ENCODE measurements at places on chromosomes 3 and 15.

DNA sequence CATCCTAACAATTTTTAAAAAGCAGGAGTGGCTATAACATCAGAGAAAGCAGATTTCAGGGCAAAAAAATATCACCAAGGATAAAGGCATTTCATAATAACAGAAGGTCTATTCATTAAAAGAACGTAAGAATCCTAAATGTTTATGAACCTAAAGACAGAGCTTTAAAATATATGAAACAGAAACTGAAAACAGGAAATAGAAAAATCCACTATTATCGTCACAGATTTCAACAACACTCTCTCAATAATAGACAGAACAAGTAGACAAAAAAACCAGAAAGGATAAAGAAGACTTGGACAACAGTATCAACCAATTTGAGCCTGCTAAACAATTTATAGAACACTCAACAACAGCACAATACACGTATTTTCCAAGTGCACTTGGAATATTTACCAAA is 71.4 kb downstream of the FBXL22 start:
- no peak for DNase-seq

GRCh38 chr15:71713191-71713809 is 97.1 kb upstream of the NR2E3 start:
- DNase-seq, result no peak

GRCh38 chr3:5069627-5070026 is 52.5 kb upstream of the ARL8B start:
- no peak for DNase-seq

DNA sequence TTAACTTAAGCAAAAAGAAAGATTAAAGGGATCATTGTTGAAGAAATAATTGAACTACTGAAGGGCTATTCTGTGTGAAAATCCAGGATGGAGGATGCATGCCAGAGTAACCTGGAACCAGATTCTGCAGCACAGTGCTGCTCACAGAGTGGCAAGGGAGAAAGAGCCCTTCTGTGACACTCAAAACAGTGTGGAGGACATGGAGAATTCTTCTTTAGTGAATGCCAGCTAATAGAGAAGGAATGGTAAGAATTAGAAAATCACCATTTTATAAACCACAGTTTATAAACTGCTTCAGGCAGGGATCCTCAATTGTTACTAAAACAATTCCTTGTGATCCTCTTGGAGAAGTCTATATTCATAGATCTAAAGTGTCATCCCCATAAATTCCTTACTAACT is 70.4 kb upstream of the ARHGEF26 start:
- no peak for DNase-seq

GRCh38 chr3:193962986-193963685 is 172.8 kb upstream of the HES1 start:
- peak; percentile 57 for DNase-seq

DNA sequence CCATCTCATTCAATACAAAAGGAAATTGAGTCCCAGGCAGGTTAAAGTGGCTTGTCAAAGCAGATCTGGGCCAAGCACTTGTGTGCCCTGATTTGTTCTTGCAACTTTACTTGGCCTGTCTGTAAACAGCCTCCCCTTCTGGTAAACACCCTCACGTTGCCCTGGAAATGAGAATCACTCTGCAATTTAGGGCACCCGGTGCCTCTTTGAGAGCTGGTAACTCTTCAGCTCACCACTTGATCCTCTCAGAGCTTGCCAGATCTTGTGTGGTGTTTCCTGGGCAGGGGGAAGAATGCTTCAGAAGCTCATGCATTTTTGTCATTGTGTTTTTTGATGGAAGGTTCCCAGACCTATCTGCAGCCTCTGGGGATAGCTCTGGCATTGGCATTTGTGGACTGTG is 11.3 kb downstream of the MED12L start:
- no peak for DNase-seq

GRCh38 chr3:99384596-99384995 is 253.8 kb upstream of the COL8A1 start:
- peak; percentile 15 for DNase-seq

DNA sequence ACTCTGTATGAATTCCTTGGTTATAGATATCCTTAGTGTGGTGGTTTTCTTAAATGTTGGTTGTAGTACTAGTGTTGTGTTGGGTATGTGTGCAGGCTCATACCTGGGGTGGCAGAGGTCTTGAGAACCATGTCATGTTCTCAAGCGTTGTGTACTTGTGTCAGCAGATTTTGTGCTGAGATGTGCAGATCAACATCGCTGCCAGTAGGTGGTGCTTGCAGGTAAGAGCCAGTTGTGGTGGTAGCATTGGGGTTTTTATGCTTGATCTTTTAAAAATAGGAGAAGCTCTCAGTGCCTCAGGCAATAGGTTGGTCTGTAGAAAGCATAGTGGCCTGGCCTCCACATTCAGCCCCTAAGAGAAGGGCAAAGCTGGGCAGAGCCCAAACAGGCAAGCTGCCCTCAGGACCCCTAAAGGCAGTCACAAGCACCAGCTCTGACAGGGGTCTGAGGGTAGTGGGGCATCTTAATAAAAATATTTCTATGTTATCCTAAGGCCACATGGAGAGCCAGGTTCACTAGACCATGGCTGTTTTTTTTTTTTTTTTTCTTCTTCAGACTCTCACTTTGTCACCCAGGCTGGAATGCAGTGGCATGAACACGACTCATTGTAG is 164.0 kb downstream of the IL20RB start:
- DNase-seq, result peak; percentile 73

GRCh38 chr15:55031727-55032126 is 165.0 kb downstream of the RSL24D1 start:
- DNase-seq, result no peak

GRCh38 chr3:190044142-190044541 is 76.6 kb downstream of the P3H2 start:
- DNase-seq, result peak; percentile 51

DNA sequence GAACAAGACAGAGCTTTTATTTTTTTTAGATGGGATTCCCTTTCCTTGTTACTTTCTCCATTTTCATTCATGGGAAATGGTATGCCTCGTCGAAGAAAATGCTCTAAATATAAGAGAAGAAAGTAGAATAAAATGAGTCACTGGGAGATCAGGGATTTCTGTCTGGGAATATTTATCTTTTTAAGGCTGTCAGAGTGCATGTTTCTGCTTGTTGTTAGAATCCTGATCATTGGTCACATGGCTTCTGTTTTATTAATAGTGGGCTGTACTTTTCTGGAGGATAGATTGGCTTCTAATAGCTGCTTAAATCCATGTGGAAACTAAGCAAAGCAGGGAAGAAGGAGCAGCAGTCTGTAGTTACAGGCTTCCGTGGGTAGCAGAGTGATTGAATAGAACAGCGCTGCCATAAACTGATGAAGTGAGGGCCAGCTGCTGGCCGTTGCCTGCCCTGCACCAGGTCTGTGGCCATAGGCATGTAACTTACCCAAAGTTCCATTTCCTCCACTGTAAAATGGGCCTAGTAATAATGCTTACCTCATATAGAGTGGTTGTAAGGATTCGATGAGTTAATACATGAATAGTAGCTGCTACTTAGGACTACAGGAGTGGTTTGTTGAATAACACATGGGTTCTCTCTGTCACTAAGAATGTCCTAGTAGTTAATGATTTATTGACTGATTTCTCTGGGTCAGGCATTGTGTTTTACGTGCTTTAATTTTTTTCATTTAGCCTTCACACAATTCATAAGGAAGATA is 289.9 kb downstream of the SATB1 start:
- DNase-seq, result peak; percentile 78

DNA sequence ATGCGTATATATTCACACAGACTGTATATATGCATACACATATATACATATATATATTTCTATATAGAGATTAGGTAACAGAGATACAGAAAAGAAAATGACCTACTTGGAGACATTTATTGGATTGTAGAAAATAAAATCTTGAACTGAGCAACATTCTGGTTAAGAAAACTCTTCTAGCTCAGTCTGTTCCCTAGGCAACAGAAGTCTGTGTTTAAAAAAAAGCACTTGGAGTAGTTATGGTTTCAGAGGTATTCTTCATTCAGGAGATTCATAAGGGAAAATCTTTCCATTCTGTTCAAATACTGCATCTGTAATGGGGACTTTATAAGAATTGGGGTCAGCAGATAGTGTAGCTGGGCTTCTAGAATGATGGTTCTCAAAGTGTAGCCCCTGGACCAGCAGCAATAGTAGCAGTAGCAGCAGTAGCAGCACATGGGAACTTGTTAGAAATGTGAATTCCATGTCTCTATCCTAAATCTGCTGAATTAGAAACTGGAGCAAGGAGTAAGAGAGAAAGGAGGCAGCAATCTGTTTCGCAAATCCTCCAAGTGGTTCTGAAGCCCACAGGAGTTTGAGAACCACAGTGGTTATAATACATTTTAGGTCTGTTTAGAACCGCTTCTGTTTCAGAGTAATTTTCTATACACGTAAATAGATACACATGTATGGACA is 112.8 kb upstream of the TMEM108 start:
- DNase-seq, result no peak

DNA sequence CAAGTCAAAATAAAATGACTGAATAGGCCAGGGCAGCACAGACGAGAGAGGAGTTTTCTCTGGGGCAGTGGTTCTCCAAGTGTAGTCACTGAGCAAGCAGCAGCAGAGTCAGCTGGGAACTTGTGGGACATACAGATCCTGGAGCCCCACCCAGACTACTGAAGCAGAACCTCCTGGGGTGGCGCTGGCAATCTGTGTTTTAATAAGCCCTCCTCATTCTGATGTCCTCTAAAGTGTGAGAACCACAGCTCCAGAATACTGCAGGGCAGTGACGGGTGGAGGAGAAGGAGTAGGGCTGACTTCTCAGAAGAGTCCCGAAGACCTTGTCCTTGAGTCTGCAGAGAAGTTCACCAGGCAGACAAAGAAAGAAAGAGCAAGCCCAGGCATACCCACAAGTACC is 251.3 kb upstream of the HES1 start:
- DNase-seq, result peak; percentile 35

DNA sequence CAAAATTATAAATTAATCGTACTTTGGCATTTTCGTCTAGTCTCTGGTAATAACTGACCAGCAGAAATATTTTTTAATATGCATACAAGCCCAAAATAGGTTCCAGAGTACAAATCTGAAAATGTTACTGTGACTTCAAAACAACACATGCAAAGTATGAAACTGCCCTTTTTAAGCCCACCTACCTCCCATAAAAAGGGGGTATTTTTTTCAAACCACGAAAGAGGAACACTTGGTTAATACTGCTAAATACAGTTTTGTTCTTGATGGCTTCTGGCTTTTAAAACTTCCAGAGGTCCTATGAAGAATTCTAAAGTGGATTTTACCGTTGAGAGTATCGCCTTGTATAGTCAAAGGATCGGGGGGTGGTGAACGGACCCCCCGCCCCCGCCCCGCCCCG is 610.7 kb downstream of the FOXP1 start:
- DNase-seq, result no peak

GRCh38 chr3:52406791-52407510 is 38.0 kb downstream of the SEMA3G start:
- no peak for DNase-seq

DNA sequence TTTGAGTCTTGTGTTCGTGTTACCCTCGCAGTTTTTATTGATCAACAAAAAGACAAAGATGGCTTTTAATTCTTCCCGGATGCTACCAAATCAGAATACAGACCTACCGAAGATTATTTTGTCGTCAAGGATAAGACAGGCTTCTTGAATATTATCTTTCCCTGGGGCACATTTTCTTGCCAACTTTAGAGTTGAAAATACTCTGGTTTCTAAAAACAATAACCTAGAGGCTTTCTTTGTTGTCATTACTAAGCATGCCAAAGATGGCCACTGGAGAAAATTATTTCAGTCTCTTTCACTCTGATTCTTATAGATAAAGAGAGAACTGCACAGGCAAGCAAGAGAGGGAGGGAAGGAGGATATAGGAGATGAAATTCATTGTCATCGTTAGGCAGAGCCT is 33.9 kb downstream of the OXNAD1 start:
- no peak for DNase-seq

DNA sequence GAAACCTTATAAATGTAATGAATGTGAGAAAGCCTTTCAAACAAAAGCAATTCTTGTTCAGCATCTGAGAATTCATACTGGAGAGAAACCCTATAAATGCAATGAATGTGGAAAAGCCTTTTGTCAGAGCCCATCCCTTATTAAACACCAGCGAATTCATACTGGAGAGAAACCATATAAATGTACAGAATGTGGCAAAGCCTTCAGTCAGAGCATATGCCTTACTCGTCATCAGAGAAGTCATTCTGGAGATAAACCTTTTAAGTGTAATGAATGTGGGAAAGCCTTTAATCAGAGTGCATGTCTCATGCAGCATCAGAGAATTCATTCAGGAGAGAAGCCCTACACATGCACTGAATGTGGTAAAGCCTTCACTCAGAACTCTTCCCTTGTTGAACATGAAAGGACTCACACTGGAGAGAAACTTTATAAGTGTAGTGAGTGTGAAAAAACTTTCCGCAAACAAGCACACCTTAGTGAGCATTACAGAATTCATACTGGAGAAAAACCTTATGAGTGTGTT is 5.3 kb downstream of the ZNF501 start:
- DNase-seq, result no peak

DNA sequence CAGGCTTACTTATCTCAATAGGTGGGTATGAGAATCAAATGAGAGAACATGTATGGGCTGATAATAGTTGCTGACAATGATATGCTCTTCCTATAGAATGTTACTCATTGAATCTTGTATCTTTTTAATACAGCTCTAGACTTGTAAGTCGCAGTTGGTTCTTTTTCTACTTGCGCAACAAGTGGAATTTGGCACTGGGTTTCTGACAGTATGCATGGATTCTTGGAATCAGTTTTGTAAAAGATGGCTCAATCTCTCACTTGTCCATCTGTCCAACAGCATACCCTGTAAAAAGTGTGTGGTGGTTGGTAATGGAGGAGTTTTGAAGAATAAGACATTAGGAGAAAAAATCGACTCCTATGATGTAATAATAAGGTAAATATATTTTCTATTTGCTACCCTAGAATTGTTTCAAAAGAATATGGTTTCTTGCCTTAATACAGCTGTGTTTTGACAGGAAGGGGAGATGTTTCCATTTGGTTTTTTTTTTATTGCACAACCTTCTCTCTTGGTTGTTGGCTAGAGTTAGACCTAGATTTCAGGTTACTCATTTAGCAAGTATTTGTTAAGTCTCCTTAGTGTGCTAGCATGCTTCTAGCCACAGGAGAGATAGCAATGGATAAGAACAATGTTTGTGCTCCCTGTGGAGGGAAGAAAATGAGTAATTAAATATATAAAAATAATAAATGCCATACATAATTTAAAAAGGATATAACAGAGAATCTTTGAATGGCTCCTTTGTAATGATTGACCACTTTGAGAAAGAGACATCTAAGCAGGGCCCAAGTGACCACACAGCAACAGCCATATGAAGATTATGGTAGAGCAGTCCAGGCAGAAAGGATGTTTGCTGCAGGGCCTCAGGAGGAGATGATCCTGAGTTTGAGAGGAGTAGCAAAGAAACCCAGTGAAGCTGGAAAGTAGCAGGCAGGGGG is 21.8 kb downstream of the ST3GAL6 start:
- DNase-seq, result peak; percentile 76

- peak; percentile 39 for DNase-seq
Observed at GRCh38 chr3:147398813-147399534, 7.4 kb downstream of the ZIC4 start.

GRCh38 chr15:62394079-62394478 is 229.0 kb upstream of the C2CD4B start:
- no peak for DNase-seq

GRCh38 chr15:85687329-85687728 is 107.4 kb downstream of the KLHL25 start:
- no peak for DNase-seq

- peak; percentile 19 for DNase-seq
Observed at GRCh38 chr3:142888099-142888480, 793 bp downstream of the PCOLCE2 start.
